ENCODE measurements at places on chromosomes 7 and 10.

DNA sequence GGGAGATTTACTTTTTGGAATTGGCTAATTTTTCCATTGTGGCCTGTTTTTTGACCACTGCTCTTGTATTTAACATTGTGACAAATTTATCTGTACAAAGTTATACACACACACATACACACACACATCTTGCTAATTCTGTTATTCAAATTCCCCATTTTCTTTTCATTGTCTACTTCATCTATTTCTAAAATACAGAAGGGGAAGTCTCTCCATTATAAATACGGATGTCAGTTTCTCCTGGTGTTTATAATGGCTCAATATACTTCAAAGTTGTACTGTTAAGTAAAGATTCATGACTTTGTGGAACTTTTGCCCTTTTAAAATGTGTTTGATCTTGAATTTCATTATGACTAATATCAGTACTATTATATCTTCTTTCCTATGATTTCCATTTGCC, 81.0 kb downstream of the CNOT4 start:
- no peak for DNase-seq

DNA sequence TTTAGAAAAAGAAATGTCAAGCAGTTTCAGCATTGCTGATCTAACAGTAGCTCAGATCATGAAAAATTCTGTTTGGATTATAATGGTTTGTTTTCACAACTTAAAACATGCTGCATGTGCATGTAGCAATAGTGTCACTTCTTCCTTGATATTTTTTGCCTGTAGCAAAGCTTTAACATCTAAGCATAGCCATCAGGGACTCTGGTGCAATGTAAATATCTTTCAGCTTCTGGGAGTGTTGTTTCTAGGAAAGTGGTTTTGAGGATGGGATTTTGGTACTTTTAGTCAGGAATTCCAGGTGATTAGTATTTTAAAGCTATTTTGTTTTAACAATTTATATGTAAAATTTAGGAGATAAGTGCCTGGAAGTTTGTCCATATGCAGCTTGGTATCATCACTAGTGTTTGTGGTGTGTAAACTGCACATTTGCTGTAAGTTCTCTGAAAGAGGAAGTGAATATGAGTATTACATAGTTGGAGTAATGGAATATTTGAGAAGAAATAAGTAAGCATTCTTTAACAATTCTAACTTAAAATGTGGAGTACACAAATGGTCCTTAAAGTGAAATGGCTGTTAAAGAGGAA, 1.9 kb downstream of the RSBN1L start:
- no peak for DNase-seq

DNA sequence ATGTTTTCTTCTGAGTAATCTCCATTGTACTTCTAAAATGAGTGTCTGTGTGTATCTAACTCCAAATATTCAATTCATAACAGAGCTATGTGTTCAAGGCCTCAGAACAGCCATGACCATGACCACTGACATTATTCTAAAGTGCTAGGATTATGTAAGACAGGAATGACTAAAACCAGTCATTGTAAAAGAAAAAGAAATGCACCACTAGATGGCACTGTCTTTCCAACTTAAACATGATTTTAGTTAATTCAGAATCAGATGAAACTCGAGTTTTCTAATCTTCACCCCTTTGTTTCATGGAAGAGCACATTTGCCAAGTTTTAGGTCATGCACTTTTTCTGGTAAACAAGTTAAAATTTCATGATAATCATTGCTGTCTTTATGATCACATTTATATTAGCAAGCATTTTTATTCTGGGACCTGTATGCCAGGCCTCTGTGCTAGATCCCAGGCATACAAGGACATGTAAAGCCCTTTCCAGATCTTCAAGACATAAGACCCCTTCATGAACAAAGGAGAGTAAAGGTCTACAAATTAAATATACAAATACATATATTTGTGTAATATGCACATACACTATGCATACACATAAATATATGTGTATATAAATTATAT, 26.1 kb upstream of the RSU1 start:
- DNase-seq = no peak

- DNase-seq = no peak
Measured at GRCh38 chr10:21487416-21488180, 37.9 kb downstream of the SKIDA1 start.

- no peak for DNase-seq
Measured at GRCh38 chr7:37899712-37900247, 16.8 kb downstream of the SFRP4 start.

DNA sequence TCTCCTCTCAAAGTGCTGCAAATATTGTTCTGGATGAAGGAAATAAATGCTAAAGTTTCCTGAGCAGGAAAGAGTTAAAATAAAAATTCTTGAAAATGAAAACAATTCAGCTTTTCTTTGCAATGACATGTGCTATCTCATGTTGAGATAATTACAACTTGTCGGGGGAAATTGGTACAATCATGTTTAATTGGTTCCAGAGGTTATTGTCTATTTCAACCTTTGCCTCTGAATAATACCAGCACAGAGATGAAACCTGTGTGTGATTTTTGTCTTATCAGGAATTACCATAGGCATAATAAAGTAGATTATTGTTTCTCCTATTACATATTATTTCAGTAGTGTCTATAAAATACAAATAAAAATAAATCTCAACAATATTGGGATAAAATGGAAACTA, 305.0 kb downstream of the XPNPEP1 start:
- DNase-seq = no peak

- DNase-seq = no peak
Measured at GRCh38 chr7:22662036-22662435, 65.0 kb upstream of the IL6 start.

DNA sequence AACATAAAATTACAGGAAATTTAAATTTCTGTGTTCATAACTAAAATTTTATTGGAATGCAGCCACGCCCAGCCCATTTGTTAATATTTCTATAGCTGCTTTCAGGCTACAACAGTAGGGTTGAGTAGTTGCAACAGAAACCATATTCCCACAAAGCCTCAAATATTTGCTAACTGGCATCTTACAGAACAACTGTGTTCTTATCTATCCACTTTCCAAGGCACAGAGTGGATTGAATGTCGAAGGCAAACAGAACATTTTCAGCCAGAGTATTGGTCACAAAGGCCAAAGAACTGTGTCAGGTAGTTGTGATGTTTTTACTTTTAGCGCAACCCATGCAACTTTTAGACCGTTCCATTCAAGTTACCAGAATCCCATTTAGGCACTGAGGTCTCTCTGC, 51.1 kb upstream of the OPN4 start:
- no peak for DNase-seq

- no peak for DNase-seq
Measured at GRCh38 chr7:137961200-137962177, 40.4 kb downstream of the CREB3L2 start.

GRCh38 chr7:21154614-21155013, 273.3 kb upstream of the SP4 start:
- DNase-seq = no peak

- DNase-seq = no peak
Measured at GRCh38 chr10:96596422-96597407, 9.9 kb upstream of the TM9SF3 start.

DNA sequence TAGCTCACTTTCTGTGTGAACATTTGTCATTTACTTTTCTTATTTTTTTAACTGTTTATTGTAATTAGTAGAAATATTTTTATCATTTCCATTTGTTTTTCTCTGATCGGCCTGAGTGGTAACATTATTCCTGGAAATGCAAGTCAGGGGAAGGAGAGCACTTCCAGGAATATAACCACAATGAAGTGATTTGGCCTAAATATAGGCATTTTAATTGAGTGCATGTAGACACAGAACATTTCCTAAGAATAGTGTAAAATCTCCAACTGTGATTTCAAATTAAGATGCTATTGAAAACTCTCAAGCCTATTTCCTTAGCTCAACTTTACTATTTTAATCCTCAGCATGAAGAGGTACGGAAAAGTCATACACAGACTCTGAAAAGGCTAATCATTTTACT, 86.5 kb upstream of the SKAP2 start:
- DNase-seq = no peak

GRCh38 chr10:35462491-35462934, 126.2 kb downstream of the CCNY start:
- no peak for DNase-seq

DNA sequence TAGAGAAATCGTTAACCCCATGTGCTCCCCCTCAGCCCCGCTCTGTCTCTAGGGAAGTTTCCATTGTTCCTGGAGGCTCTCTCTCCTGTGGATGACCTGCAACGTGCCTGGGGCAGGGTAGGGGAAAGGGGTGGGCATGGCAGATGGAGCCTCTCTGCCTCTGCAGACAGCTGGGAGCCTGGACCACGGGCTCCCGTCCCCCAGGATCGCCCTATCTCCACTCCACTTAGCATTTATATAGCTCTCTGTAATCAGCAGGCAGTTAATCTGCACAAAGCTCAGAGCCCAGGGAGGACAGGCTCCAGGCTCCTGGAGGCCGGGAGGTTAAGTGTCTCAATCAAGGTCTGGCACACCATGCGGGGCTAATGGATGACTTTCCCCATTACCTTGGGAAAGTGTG, 369.7 kb downstream of the PLXNA4 start:
- DNase-seq = no peak

GRCh38 chr7:143352531-143353002, 9.9 kb downstream of the FAM131B start:
- no peak for DNase-seq

DNA sequence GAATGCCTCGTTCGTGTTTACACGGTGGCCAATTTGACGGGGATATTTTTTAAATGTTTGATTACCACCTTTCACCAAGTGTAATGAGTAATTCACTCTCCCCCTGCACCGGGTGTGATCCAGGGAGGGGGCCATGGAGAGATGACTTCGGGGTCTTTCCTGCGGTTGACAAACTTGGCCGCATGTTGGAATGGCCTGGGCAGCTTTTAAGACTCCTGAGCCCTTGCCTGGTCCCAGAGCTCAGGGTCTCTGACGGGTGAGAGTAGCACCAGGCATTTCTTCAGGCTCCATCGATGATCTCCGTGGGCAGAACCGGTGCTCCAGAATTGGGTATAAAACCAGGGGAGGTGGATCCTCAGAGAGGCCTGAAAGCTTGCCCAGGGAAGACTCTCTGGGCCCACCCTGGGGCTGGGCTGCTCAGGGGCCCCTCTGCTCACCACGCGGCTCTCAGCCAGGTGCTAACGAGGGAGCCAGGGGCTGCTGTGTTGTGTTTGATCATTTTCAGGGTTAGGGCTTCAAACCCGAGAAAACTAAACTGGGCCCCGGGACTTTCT, 882 bp downstream of the ZNF282 start:
- no peak for DNase-seq

DNA sequence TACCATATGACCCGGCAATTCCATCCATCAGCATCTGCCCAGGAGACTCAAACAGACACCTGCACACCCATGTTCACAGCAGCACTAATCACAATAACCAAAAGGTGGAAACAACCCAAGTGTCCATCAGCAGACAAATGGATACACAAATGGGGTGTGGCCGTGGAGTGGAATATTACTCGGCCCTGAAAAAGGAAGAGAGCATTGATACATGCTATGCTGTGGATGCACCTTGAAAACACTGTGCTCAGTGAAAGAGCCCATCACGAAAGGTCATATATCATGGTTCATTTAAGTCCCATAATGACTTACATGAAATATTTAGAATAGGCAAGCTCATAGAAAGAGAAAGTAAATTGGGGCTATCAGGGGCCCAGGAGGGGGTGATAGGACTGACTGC, 57.5 kb upstream of the DNAAF5 start:
- DNase-seq = peak; percentile 26

DNA sequence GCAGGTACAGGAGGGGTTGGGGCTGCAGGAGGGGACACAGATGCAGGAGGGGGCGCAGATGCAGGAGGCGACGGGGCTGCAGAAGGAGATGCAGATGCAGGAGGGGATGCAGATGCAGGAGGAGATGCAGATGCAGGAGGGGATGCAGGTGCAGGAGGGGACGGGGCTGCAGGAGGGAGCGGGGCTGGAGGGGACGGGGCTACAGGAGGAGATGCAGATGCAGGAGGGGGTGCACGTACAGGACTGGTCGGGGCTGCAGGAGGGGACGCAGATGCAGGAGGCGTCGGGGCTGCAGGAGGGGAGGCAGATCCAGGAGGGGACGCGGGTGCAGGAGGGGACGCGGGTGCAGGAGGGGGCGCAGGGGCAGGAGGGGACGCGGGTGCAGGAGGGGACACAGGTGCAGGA, 66.5 kb downstream of the VWA2 start:
- no peak for DNase-seq

- DNase-seq = no peak
Measured at GRCh38 chr7:45689011-45689796, 115.0 kb downstream of the ADCY1 start.

GRCh38 chr7:150744041-150744656, 6.9 kb downstream of the GIMAP5 start:
- no peak for DNase-seq

DNA sequence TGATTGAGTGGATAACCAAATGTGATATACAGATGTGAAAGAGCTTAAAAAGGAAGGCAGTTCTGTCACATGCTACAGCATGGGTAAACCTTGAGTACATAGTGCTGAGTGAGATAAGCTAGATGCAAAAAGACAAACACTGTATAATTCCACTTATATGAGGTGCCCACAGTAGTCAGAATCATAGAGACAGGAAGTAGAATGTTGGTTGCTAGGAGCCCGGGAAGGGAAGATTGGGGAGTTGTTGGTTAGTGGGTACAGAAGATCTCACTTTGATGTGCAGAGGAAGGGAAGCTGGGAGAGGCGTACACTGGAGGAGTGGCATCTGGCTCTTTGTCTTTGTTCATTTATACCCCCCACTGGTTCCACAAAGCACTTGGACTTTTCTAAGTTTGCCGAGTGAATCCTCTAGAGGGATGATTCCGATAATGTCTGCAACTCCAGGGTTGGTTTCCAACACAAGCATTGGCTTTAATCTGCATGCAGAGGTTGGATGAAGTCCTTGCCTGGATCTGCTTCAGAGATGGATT, 39.5 kb downstream of the TSPAN14 start:
- no peak for DNase-seq

- peak; percentile 13 for DNase-seq
Measured at GRCh38 chr7:924541-925231, 29.8 kb downstream of the ADAP1 start.

- DNase-seq = no peak
Measured at GRCh38 chr7:152543799-152544198, 108.0 kb upstream of the KMT2C start.

DNA sequence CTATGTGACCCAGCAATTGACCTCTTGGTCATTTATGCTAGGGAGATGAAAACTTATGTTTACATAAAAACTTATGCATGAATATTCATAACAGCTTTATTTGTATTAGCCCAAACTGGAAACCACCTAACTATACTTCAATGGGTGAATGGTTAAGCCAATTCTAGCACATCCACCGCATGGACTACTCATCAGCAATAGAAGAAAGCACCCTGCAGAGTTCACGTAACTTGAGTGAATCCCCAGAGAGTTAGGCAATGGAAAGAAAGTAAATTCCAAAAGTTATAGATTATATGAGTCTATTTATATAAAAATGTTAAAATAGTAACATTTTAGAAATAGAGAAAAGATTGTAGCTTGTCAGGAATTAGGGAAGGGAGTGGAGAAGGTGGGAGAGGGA, 60.2 kb upstream of the NRG3 start:
- no peak for DNase-seq
